ENCODE measurements at places on chromosomes 5 and 9.

GRCh38 chr5:81838307-81838906, 87.5 kb upstream of the SSBP2 start:
- no peak for DNase-seq

DNA sequence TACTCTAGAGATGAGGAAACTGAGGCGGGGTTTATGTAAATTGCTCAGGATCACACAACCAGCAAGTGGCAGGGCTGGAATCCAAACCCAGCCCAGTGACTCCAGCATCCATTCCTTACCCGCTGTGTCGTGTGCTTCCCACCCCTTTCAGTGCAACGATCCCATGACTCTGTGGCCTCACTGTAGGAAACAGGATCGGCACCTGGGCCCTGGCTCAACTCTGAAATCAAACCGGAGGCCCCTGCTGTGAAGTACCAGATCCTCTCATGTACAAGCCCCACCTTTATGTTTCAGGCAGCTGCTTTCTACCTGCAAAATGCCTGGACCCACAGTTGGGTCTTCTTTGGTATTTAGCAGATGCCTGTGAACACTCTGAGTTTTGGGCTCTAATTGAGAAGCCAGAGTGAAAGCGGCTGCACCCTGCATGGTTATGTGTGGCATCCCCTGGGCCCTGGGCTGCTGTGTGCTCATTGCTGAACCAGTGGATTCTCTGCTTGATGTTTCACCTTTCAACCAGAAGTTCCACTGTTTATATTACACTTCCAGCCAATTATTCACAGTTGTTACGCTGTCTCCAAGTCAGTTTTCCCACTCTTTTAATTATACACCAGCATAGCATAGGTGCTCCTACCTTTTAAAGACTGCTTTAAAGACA, 36.7 kb downstream of the ABLIM3 start:
- DNase-seq = no peak

DNA sequence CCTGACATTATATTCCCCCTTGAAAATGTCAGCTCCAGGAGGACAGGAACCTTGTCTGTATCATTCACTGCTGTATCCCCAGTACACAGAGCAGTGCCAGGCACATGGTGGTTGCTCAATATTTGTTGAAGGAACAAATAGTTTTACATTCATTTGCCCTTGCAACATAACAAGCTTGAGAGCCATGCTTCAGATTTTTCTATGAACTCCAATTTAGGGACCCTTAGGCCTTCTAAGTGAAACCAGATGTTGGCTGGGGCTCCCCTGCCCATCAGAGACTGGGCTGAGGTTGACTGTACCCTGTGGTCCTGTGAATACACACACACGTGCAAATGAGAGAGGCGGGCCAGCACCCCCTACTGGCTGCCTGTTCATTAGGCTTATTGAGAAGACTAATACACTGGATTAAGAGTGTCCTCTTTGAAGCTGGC, 214.9 kb upstream of the WWC1 start:
- DNase-seq = no peak

DNA sequence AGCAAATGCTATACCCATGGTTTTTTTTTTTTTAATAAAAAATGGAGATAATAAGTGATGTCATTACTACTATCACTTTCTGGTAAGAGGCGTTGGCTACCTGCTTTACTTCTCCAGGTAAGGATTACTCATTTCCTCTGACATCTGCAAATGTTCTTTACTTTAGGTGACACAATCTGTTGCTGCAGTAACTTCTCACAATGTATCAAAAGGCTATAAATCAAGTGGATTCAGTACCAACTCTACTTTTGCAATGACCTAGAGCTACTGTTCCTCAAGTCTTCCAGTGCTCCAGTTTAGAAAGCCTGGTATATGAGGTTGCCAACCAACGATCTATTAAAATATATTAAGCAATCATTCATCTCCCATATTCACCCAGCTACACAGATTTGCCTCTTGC, 129.1 kb downstream of the PLK2 start:
- DNase-seq = no peak

GRCh38 chr5:137071526-137071925, 427.6 kb downstream of the SPOCK1 start:
- no peak for DNase-seq

GRCh38 chr5:159752622-159753275, 163.5 kb upstream of the ADRA1B start:
- DNase-seq = no peak

DNA sequence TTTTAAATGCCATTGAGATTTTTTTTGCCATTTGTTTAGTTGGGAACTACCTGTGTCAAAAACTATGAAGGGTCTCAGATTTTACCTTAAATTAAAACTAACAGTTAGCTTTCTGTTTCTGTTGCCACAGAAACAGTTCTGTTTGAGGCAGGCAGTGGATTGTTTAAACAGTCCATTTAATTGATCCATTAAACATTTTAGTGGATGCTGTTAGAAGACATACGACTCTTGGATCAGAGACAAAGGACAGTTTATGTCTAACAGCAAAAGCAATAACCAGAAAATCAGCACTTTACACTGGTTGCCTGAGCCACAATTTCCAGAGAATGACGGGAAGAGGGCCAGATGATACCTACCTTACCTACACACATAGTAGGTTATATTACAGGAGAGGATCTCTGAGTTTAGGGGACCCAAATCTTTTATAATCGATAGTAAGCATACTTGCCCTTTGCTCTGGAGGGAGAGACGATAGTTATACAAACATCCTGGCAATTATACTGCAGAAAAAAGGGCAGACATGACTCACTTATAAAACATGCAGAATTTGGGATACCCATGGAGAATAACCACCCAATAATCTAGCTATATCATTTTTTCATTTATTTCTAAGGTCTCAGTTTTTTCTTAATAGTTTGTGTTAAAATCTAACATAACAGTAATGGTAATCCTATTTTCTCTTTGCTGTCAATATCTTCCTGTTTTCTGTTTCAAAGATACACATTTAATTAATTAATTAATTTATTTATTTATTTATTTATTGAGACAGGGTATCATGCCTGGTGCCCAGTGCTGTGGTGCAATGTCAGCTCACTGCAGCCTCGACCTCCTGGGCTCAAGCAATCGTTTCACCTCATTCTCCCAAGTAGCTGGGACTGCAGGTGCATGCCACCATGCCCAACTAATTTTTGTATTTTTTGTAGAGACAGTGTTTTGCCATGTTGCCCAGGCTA, 136.7 kb upstream of the TNFAIP8 start:
- DNase-seq = no peak

- no peak for DNase-seq
These were observed 137.3 kb downstream of the PHF2 start for GRCh38 chr9:93713716-93714115.

DNA sequence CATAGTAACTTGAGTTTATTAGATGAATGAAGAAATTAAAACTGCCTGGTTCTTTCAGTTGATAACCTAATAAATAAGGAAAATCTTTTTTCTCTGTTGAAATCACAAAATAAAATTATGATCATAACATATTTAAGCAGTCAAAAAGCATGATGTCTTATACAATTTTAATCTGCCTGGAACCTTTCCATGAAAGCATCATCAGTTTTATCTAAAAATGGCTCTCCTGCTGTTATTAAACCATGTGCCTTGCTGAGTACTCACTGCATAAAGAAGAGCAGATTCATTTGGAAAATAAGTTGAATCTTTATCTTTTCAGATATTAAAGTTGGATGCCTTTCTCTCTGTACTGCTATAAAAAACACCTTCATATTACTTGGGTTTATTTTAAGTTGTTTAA, 148.8 kb downstream of the SLC24A2 start:
- DNase-seq = no peak

DNA sequence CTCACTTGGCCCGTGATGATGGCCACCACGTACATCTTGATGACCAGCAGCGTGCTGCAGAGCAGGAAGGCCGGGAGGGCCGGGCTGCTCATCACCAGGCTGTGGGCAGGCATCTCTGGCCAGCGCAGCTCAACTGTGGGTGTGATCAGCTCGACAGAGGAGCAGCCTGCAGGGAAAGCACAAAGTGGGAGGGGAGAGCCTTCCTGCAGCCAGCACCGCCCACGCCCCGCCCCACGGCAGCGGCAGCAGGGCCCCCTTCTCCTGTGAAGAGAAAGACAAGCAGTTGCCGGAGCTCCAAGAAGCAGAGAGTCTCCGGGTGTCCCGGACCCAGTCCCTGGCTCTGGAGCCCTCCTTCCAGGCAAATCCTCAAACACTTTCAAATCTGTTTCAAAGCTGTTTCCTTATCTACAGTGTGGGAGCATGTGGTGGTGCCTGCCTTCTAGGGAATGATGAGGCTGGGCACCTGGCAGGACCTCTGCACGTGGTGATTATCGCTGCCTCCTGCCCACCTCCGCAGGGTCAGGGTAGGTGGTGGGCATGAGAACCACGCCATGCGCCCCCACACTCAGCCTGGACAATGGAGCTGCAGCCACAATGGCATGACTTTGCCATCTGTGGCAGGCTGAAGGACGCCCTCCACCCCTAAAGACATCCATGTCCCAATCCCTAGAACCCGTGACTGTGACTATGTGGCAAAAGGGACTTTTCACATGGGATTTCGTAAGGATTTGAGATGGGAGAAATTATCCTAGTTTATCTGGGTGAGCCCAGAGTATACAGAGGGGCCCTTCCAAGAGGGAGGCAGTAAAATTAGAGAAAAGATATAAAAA, at the start of gene PTGES:
Gene PTGES (minus strand): TSS at position 143 of the 830 bp plus-strand sequence. CDS start 30 bp downstream, at position 113.
- DNase-seq = peak; percentile 63

GRCh38 chr5:137188566-137188965, 310.6 kb downstream of the SPOCK1 start:
- DNase-seq = no peak

DNA sequence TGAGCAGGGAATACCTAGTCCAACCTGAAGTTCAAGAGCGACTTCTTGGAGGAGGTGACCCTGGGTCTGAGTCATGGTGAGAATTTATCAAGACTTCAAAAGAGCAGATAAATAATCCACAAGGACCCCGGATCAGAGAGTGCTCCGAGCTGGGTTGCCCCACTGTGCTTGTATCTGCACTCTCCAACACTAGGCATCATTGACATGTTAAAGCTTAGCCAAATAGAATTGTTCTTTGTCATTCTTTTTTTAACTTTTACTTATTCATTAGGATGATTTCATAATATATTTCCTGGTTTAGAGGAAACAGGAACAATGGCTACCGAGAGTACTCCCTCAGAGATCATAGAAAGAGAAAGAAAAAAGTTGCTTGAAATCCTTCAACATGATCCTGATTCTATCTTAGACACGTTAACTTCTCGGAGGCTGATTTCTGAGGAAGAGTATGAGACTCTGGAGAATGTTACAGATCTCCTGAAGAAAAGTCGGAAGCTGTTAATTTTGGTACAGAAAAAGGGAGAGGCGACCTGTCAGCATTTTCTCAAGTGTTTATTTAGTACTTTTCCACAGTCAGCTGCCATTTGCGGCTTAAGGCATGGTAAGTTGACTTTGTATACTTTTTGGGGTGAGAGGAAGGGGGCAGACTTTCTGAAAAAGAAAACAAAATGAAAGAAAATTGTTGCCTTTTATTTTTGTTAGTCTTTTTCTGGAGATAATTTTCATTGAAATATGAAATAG, at the start of gene CARD6:
Gene CARD6 (plus strand): TSS at position 300 of the 738 bp plus-strand sequence. CDS start 16 bp downstream, at position 316.
- no peak for DNase-seq

DNA sequence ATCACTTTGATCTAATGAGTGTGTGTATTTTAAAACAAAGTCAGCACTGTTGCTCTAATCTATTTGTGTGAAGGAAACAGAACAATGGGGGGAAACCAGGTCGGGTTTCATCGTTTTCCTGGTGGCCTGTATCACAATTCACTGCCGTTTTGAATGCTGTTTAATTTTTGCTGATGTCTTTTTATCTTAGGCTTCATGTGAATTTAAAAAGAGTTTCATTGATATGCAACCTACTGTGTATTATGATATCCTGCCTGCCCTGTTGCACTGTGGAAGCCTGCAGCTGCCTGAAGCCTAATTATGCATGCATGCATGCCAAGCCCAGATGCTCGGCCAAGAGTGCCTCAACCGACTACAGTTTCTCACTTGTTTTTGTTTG, 307.5 kb downstream of the ZNF608 start:
- DNase-seq = no peak

- no peak for DNase-seq
These were observed 31.1 kb downstream of the MORN5 start for GRCh38 chr9:122190597-122191381.

DNA sequence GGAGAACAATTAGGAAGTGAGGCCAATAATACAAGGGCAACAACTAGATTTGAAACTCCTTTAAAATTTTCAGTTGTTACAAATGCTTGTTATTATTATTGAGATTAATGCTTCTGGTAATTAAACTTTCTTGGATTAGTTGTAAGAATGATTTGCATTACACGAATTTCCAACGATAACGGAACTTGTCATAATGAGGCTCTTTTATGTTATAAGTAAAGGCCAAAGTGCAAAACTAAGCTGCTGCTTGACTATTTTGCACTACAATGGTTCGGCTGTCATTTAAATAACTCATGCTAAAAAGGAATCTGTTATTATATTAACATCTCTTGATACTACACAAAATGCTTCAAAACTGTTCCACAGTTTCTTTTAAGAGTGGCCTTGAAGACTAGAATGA, 1007.1 kb downstream of the PTPRD start:
- no peak for DNase-seq

- DNase-seq = peak; percentile 46
These were observed 74.3 kb downstream of the SEC61B start for GRCh38 chr9:99296291-99296951.

DNA sequence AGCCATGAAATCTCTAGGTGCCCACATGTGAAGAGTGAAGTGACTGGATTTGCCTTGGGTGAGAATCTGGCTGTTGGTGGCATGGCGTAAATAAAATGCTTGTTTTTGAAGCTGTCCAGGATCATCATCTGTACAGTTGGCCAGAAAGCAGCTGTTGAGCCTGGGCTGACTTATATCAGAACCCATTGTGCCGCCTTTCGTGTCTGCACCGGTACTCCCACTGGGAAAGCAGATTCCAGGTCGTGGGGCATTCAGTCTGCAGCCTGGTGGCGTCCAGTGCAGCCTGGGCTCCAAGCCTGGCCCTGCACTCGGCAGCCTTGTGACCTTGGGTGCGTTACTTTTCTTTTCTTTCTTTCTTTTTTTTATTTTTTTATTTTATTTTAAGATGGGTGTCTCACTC, 27.8 kb downstream of the PRRC2B start:
- DNase-seq = no peak

DNA sequence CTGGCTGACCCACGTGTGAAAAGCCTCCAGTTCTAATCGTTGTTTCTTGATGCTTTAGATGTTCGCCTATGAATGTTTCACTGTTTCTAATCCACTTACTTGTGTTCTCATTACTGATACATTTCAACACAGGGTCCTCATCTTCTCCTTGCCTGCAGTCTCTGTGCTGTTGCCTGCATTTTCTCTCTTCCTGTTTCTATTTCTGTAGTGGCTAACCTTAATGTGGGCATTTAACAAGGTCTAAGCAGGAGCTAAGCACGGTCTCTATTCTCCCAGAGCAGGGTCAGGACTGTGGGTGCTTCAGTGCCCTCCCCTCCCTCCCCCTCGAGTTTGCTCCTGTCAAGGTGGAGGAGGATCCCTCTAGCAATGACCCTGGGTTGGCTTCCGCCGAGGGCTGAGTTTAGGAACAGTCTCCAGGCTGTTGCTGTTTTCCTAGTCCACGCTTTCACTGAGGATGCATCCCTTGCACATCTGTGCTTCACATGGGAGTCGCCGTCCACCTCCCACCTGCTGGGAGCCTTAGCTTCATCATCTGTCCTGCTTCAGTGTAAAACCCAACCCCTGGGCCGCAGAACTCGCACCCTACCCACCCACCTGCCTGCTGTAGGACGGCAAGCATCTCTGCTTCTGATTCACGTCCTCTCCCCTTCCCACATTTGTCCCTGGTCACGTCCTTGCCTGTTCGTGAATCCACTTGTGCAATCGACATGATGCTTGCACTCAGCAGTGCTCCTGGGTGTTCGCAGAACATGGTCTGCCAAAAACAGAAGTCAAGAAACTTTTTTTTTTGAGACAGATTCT, 2.4 kb upstream of the EXOC3 start:
- no peak for DNase-seq
